ENCODE measurements at places on chromosomes 2 and 18.

- no peak for DNase-seq
Observed at GRCh38 chr2:27797841-27798240, 26.3 kb downstream of the MRPL33 start.

DNA sequence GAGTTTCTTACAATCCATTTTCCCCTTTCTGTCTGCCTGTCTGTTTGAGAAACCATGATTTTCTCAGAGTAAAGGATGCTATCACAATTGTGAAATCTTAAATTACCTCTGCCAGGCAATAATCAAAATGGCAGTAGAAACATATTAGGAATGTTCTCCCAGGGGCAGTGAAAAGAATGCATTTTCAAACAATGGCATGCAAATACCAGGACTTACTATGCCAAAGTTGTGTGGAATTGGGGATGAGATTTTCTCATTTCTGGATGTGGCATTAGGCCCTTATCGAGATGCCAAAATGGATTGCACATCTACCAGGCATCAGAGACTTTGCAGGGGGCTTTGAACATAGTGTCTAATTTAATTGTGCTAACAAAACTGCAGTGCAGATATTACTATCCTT is 821.4 kb downstream of the RNF144A start:
- DNase-seq, result no peak

DNA sequence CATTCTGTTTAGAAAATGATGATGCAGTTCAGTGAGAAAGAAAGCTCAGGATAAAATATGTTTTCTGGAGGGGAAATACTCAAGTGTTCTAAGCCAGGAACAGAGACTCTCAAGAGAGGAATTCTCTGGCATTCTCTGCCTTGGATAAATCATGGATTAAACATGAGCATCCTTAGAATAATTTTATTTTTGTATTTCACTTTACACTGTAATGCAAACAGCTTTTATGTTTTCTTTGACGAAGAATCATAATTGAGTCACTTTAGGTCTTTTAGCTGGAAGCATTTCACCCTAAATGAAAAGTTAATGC is 11.1 kb downstream of the GDF7 start:
- DNase-seq, result no peak

DNA sequence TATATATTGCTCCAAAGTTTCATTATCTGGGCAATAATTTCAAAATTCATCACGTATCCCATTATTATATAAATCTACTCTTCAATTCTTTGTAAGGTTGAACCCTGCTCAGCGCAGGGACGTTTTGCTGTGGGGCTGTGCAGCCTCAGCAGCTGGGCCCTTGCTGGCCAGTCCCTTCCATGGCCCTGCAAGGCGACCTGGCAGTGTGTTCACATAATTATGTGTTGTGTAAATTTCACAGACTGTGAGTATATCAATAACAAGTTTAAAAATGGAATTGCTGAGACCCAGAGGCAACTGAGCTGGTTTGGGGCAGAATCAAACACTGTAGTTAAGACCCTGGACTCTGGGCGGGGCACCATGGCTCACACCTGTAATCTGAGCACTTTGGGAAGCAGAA is 16.1 kb upstream of the MAL start:
- no peak for DNase-seq

GRCh38 chr2:100731535-100731981 is 88.4 kb upstream of the NPAS2 start:
- peak; percentile 98 for DNase-seq

GRCh38 chr2:122955776-122956175 is 1069.3 kb upstream of the CNTNAP5 start:
- no peak for DNase-seq

Data from HS-5 (cell line).